Ovary (tissue), 10 donors: ENCODE measurements at places on chromosomes 7 and 10. TPM values are rescaled to one million over a fixed set of nuclear protein-coding genes. Genes with fewer than 3 reads are reported as not detected.

DNA sequence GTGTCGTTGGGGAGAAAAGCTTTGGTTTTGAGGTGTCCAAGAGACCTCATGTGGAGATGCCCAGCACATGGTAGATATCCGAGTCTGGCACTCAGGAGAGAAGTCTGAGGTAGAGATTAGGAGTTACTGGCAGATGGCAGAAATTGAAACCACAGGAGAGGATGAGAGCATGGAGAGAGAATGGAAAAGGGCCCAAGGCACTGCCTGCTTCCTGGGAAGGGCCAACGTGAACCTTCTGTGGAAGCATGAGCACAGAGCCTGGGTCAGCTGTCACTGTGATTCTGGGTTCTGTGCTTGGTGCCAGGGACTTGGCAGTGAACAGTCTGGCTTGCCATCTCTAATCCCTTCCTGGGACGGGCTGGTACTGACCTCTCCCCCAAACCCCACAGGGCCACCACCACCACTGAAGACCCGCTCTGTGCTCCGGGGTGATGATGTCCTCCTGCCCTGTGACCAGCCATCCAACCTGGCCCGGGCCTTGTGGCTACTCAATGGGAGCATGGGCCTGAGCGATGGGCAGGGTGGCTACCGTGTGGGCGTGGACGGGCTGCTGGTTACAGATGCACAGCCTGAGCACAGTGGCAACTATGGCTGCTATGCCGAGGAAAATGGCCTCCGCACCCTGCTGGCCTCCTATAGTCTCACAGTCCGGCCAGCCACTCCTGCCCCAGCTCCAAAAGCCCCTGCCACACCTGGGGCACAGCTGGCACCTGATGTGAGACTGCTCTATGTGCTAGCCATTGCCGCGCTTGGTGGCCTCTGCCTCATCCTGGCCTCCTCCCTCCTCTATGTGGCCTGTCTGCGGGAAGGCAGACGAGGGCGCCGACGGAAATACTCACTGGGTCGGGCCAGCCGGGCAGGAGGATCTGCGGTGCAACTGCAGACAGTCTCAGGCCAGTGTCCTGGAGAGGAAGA lies 4.1 kb downstream of the MRPL43 start:
- peak; percentile 33 for DNase-seq

CYP3A5 gene
- polyA plus RNA-seq = 0.45 TPM

GRCh38 chr10:25547382-25547781 lies 372.6 kb downstream of the GPR158 start:
- no peak for DNase-seq

DNA sequence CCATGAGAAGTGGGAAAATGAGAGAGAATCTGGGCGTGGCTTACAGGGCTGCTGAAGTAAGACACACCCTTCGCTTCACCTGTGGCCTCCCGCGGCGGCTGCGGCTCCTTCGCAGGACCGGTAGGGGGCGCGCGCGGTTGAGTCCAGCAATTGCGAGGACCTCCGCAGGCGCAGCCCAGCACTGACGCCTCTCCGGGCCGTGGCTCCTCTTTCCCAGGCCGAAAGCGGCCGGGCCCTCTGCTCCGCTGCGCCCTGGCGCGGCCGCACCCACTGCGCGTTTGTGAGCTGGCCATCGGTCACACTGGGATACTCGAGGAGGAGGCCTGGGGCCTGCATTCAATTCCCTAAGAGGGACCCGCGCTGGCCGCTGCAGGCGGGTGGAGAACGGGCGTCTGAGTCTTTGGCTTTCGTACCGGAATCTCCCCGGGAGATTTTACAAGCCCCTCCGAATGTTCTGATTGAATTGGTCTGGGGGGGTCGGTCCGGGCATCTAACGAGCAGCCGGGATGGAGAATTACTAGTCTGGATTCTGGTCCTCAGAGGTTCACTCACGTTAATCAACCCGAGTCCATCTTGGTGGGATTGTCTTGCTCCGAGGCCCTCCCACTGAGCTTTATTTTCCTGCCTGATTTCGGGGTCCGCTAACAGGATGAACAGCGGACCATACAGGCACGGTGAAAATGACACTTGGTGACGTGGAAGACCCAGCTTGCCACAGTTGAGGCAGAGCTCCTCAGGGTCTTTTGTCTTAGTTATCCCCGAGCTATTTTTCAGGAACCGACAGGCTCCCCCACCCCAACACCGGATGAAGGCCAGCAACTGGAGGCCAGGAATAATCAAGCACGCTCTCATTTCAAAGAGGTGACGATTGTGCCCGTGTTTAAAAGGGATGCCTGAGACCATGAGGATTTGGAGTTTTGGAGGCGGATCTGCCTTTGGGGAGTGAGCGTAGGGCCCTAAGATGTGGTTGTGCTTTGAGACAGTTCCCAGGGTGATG lies at the start of gene LRRD1:
Gene LRRD1 (minus strand): TSS at position 215 of the 997 bp plus-strand sequence. CDS start 13,940 bp downstream, outside the sequence.
- peak; percentile 85 for DNase-seq

GRCh38 chr10:68362590-68362989 lies 29.9 kb upstream of the PBLD start:
- no peak for DNase-seq

GRCh38 chr7:117064688-117065087 lies 111.4 kb downstream of the ST7 start:
- DNase-seq = no peak

- DNase-seq = no peak
Measured at GRCh38 chr10:5526691-5527331, 2.0 kb downstream of the CALML3 start.

DNA sequence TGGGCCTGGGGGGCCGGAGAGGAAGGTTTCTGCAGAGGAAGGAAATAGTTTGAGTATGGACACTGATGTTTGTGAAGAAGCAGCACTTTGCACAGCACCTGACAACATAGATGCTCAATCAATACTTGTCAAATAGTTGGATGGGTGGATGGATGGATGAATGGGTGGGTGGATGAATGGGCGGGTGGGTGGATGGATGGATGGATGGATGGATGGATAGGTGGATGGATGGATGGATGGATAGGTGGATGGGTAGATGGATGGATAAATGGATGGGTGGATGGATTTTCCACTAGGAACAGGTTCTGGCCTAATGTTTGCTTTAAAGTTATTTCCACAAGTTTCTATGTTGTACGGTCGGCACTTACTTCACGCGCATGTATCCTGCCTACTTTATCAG lies 45.3 kb downstream of the COL17A1 start:
- no peak for DNase-seq

MKX gene
- 7.4 TPM for polyA plus RNA-seq

EIF4H gene
- 222 TPM for polyA plus RNA-seq

NUDT13 gene
- polyA plus RNA-seq = 1.9 TPM

ARMC3 gene
- polyA plus RNA-seq = not detected

DNA sequence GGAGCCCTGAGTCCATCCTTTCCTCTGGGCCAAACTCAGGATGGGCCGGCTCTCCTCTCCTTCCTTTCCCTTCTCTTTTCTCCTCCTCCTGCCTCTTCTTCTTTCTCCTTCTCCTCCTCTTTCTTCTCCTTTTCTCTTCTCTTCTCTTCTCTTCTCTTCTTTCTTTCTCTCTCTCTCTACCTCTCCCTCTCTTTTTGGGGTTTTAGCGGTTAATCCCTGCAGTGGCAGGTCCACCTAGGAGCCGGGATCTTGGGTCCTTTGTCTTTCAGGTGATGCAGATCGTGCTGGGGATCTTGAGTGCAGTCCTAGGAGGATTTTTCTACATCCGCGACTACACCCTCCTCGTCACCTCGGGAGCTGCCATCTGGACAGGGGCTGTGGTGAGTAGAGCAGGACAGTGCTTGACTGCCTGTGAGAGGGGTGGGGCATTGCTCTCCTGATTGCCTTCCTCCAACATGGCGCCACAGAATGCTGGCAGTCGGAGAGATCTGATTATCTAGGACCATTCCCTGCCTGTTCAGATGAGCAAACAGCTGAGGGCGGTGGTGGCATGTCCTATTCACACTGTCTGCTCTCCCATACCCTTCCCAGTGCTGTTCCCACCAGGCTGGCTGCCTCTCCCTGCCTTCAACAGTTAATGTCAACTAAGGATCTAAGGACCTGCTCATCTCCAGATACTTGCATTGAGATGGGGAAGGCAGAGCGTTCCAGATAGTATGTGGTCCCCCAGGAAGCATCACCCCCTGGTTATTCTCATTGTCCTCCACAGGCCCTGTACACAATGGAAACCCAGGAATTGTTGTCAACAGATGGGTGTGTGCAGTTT lies 1.6 kb downstream of the TMEM176A start:
- DNase-seq = no peak

GRCh38 chr10:68082872-68083271 lies 7.8 kb upstream of the HERC4 start:
- DNase-seq = no peak

DNA sequence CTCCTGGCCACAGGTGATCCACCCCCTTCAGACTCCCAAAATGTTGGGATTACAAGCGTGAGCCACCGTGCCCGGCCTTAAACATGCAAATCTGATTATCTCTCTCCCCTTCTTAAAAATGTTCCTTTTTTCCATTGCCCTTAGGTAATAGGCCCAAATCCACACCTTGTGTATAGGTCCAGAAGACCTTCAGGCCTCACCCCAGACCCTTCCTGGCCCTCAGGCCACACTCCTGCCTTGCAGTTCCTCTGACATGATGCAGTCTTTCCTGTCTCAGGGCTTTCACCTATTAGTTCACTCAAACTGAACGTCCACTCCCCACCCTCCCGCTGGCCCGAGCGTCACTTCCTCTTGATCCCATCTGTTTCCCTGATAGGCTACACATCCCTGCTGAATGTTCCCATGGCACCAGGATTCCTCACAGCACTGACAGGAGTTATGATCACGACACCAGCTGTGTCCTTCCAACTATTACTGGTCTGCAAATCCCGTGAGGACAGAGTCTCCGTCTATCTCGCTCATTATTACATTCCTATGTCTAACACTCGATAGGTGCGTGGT lies 46.4 kb downstream of the DENND2A start:
- DNase-seq = no peak

DNA sequence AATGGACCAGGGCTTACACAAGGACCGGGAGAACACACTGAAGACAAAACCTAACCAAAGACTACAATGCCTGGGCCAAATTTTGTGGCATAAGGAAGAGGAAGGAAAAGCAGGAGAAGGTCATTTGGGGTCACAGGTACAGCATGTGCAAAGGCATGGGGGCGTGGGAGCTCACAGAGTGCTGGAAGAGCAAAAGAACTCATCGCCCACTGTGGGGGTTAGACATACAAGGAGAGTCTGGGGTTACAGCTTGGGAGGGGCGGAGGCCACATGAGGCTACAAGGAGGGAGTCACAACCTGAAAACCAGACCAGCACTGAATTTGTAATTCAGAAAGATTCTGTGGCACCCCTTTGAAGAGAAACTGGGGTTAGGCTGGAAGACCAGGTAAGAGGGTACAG lies 9.7 kb downstream of the PUS7 start:
- DNase-seq = no peak

HTR5A gene
- not detected for polyA plus RNA-seq

GRCh38 chr10:112532189-112532588 lies 85.2 kb downstream of the VTI1A start:
- no peak for DNase-seq

DNA sequence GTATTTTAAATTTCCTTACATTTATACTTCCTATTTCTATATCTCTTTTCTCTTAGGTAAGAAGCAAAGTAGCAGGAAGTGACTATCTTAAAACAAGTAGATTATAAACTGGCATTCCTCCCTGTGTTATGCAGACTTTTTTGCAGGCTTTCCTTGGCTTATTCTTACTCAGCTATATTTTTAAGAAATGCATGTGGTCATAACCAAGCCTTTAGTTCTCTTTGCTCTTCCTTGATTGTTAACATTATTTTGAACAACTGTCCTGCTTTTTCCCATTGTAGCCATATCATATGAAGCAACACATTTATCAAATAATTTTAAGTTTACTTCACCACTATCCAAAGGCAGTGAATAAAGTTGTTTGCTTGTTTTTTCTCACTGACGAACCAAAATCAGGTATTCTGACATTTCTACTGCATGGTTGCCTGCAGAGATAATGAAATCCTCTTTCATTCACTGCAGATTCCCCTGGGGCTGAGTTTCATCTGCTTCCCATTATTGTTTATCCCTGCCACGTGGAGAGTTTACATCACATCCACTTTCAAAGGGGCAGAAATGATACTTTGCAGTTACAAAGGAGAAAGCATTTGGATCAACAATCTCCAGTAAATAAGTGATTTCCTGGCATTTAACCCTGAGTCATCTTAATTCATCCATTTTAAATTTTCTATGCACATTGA lies 389.9 kb upstream of the SEMA3C start:
- DNase-seq = no peak

DNA sequence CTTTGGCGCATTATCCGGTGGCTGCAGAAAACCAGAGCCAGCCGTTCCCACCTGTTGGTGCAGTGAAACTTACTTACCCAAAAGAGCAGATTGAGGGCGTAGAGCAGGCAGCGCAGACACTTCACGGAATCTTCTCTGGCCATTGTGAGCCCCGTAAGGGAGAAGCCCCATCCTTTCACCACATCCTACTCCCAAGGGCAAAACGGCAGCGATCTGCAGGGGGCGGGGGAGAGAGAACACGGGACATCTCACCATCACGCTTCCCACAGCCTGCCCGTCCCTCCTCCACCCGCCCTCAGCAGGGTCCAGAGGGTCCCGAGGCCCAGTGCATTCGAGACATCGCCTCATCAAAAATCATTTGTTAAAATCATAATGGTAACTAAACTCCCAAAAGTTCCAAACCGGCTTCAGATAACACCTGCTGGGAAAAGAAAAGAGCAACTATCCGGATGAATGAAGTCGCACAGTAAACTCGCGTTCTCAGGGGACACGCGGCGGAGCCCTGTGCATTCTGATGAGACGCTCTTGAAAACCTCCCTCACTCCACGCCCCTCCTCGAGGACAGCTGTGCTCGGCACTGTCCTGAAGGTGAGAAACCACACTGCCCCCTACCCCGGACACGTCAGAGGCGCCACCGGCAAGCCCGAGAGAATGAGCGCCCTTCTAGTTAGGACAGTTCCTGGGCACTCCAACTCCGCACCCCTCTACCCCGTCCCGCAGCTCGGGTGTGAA lies 1.2 kb downstream of the TSPAN12 start:
- DNase-seq = no peak

- DNase-seq = no peak
Measured at GRCh38 chr10:124294811-124295770, 123.6 kb downstream of the OAT start.

GRCh38 chr10:127080317-127080716 lies 116.1 kb downstream of the INSYN2A start:
- no peak for DNase-seq

DNA sequence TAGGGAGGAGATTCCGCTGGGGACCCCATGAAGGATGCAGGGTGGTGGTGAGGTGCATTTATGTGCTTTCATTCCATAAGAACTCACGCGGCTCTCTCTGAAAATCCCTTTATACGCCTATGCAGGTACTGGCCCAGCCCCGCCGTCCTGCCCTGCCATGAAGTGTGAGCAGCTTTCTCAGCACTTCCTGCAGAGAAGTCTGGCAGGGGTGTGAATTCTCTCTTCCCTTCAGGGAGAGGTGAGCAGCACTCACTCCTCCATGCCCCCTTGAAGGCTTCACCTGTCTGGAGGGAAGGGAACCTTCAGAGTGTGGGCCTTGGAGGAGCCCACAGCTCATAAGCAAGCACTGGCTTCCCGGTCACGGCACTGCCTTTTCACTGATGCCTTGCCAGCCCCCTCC lies 34.0 kb downstream of the PPP2R2D start:
- no peak for DNase-seq

ARHGEF35 gene
- 2.9 TPM for polyA plus RNA-seq

- DNase-seq = no peak
Measured at GRCh38 chr10:122013311-122013780, 24.4 kb downstream of the TACC2 start.
